ENCODE measurements at places on chromosomes 2 and 18.

- DNase-seq = no peak
Observed at GRCh38 chr18:25010623-25011374, 341.2 kb downstream of the ZNF521 start.

- no peak for DNase-seq
Observed at GRCh38 chr2:118442996-118443553, 354.8 kb downstream of the INSIG2 start.

- DNase-seq = no peak
Observed at GRCh38 chr2:218722419-218722818, 11.8 kb downstream of the TTLL4 start.

GRCh38 chr2:231433990-231434389 lies 30.3 kb downstream of the NCL start:
- no peak for DNase-seq

GRCh38 chr18:66077066-66077465 lies 326.3 kb downstream of the CDH7 start:
- DNase-seq = no peak

GRCh38 chr2:43041661-43042360 lies 184.6 kb downstream of the ZFP36L2 start:
- peak; percentile 69 for DNase-seq

- no peak for DNase-seq
Observed at GRCh38 chr2:85199698-85200097, 66.5 kb downstream of the TCF7L1 start.

DNA sequence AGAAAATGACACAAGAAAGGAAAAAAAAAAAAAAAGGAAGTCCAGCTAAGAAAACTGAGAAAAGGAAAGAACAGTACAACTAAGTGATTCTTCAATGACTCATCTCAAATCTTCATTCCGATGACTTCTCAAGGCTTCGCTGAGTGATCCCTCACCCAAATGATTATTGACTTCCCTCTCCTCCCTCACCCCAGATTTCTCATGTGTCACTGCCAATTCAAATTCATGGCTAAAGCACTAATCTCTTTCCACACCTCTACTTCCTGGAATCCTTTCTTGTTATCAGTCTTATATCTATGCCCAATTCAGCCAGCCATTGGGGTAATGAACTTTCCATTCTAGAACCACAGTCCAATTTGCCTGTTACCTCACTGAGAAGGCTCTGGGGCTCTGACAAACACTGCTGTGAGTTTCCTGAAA lies 7.2 kb upstream of the ABCB11 start:
- no peak for DNase-seq

DNA sequence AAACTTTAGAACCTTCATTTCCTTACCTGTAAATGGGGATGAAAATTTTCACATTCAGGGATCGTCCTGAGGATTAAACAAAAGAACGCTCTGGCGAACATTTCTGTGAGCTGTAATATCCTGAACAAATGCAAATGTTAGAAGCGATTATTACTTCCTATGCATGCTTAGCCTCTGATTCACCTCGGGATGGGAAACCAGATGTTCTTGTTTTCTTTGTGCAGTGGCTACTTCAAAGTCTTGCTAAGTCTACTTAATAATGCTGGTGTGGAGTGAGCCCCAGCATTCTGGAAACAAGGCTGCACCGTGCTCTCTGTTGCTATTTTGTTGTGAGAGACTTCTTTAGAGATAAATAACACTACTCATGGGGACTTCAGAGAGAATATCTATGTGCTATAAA lies 119.1 kb upstream of the PELI1 start:
- no peak for DNase-seq

- DNase-seq = no peak
Observed at GRCh38 chr2:11329776-11330175, 14.7 kb downstream of the ROCK2 start.

DNA sequence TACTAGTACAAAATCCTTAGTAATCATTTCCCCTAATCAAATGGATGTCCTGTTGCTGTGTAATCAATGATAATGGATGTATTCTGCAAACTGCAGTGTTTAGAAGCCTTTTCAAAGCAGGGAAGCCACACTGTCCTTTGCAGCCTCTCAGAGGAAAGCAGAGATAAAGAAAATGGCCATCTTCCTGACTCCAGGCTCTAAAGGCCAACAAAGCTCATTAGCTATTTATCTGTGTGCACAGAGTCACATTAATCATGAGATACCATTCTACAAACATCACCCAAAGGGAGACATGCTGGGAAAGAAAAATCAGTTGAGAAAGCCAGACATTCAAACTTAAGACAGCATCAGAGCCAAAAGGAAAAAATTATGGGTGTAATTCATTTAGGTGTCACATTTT lies 165.0 kb downstream of the RAD51AP2 start:
- no peak for DNase-seq

GRCh38 chr18:66937546-66937945 lies 333.7 kb upstream of the CDH19 start:
- no peak for DNase-seq

DNA sequence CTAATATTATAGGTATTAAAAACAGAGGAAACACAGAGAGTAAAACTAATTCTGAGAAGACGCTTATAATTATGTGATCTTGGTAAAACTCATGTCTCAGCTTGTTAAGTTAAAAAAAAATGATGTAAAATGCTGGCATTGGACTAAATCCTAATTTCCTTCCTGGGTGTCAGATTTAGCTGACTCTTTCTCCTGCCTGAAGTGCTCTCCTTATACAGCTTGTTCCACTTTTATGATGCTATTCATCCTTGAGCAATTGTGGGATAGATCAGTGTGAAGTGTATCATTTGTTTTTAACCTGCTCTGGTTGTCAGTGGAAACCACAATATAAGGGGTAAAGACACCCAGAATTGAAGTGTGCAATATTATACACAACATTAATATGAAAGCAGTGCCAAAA lies 84.9 kb downstream of the EFEMP1 start:
- no peak for DNase-seq

- no peak for DNase-seq
Observed at GRCh38 chr2:75788154-75788553, 77.4 kb upstream of the GCFC2 start.

DNA sequence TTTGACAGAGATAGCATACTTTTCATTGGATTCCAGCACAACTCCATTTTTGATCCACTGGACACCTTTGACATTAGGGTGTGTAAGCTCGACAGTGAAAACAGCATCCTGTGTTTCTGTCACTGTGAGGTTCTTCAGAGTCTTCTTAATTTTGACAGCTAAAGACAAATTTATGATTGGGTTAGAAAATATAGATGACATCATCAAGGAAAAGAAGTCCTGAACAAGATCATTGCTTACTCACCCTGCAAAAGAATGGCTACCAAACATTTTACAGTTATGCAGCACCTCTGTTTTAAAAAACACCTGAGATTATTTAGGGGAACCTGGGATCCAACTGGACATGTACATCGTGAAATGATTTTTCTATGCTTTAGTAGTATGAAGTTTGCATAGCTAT lies 36.7 kb downstream of the TTN start:
- DNase-seq = no peak

DNA sequence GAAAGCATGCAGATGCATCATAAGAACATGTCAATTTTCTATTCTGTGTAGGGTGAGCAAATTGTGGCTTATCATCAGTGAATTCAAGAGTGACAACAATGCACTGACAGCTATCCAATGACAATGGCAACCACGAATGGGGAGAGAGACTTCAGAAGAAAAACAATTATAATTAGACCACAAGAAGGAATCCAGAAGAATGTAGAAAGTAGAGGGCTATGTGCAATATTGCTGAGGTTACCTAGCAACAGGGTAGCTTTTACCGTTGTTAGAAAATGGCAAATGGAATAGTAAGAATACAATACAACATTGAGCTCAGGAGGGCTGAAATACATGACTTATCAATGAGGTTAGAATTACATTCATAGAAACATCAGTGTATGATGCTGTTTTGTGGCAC lies 71.1 kb upstream of the SESTD1 start:
- no peak for DNase-seq

DNA sequence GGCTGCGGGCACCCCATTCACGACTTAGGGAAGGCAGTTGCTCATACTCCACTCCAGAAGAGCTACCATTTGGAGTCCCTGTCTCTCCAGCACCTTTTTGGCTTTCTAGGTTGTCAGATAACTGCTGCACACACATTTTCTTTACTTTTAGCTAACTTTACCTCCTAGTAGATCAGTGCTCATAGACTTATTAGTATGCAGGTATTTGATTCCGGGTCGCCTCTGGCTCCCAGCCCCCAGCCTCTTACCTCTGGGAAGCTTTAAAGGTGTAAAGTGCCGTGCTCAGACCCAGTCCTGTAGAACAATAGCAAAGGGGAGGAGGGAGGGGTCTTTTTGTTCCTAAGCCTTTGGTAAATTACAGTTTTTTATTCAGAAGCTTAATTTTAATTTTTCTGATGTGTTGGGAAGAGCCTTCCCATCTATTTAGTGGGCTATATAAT lies 102.9 kb downstream of the SPTBN1 start:
- no peak for DNase-seq
